EH (cell line): ENCODE measurements at places on chromosomes 6 and 20.

DNA sequence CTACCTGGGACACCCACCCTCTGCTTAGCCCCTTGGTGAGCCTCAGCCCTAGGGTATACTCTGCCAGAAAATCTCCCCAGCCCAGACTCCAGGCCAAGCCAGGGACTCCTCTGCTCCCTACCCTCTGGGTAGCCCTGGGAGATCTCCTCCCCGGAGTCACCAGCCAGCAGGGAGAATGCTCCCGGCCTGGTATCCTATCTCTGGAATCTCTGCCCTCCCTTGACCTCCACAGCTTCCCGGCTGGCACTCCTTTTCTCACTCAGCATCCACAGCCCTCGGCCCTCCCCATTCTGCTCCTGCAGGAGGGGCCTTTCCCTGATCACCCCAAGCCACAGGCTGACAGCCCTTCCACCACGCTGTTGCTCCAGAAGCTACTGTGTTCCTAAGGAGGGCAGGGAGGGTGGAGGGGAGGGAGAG lies 22.6 kb downstream of the NOL4L start:
- no peak for DNase-seq

- no peak for DNase-seq
Measured at GRCh38 chr6:106581468-106581867, 47.8 kb downstream of the RTN4IP1 start.

DNA sequence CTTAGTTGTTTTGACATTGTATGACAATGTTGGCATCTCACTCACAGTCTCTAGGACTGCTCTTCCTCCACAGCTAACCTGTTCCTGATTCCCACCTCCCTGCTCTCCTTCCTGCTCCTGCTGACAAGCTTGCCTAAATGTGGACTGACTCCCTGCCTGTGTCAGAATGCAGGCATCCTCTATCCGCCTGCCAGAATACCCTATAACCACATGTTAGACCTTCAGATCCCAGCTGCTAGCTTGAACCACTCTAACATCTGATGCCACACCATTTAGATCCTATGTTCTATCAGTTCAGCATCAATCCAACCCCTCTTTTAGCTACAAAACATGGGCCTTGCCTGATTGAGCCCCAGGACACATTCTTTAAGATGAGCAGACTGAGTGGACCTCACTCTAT lies 12.2 kb downstream of the FILIP1 start:
- peak; percentile 24 for DNase-seq

DNA sequence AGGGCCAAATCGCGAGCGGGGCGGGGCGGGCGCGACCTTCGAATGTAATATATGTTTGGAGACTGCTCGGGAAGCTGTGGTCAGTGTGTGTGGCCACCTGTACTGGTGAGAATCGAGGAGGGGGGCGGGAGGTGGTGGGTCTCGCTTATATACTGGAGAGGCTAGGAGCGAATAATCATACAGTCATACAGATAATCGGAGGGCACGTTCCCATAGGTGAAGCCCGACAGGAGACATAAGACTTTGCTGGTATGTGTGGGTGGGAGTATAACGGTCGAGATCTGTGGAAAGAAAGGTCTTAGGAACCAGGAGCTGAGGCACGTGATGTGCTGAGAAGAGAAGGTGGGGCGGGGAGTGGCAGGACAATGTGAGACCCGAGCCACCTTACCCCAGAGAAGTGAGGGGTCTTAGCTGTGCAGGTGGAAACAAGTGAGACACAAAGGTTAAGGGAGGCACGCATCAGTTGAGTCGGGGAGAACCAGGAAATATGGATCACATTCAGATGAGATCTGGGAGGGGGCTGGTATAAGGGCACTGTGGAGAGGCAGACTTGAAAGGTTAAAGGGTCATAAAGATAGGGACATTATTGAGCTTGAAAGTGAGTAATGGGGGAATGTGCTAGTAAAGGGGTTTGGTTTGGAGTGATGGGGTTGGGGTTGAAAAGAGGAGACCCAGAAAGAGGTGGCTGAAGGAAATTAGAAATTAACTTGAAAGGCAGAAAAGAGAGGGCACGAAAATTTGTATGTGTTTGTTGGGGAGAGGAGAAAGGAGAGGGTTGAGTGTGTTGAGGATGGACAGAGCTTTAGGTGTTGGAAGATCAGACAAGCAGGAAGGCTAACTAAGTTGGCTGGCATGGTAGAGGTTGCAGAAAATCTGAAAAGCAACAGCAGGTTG lies 589 bp downstream of the RNF5 start:
- DNase-seq, result no peak

DNA sequence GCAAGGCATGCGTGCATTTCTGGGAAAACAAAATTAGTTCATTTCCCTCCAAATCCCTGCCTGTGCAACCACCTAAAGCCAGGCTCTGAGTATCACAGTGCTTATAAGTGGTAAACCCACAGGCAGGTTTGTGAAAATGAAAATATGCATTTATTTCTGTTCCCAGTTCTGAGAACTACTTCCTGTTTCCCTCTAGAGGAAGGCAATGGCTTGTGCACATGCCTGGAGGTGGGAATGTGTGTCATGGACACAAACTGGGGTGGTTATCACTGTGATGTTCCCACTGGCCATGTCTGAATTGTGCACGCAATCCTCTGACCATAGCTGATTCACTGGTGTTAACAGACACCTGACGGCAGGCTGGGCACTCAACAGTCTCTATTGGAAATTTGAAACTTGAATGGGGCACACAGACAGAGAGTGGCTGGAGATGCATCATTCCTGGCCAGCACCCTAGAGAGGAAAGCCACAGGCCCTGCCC lies 26.3 kb downstream of the FAM110A start:
- peak; percentile 16 for DNase-seq

- peak; percentile 57 for DNase-seq
Measured at GRCh38 chr6:143559051-143559660, 47.6 kb upstream of the FUCA2 start.

GRCh38 chr20:20369250-20370093 lies 1.6 kb downstream of the INSM1 start:
- no peak for DNase-seq

DNA sequence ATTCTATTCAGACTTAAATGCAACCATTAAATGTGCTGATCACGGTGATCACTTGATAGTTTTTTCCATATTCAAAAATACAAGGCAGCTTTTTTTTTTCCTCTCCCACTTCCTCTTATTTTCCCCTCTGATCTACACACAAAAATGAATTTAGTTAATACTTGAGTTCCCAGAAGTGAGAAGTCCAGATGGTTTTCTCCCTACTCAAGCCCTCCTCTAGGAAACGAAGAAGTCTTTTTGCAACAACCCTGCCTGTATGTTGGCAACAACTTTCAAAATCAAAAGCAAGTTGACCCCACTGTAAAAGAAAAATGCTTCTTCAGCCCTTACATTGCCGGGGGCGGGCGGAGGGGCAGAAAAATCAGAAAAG lies 24.3 kb downstream of the ARHGAP18 start:
- DNase-seq, result no peak

GRCh38 chr6:33779290-33779689 lies 9.6 kb downstream of the LEMD2 start:
- DNase-seq, result no peak

GRCh38 chr6:107275330-107275865 lies 160.1 kb upstream of the BEND3 start:
- peak; percentile 10 for DNase-seq

DNA sequence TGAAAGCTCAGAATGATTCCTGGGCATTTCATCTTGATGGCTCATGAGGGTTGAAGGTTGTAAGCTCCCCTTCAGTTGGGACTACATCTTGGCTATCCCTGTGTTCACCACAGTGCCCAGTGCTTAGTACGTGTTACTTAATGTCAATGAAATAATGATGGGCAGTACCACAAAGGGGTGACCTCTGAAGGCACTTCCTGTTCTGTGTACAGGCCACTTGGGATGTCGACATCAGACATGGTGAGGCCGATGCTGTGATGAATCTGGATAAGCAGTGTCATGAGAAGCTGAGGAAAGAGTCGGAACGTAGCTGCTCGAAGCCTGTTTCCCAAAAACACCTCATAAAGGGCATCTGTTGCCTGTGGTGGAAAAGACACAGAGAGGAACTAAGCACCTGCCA lies 27.6 kb upstream of the RBL1 start:
- DNase-seq, result no peak

DNA sequence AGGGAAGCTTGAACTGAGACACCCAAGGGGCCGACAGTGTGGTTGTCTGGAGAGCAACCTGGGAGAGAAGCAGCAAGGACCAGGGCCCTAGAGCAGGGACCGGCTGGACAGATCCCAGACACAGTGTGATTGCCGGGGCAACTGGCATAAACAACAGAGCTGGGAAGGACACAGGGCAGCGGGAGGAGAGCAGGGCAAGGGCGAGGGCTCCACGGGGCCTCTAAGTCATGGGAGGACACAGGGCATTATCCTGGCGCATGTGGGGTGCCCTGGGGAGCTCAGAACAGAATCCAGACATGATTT lies 31.1 kb upstream of the CCR6 start:
- DNase-seq, result no peak

DNA sequence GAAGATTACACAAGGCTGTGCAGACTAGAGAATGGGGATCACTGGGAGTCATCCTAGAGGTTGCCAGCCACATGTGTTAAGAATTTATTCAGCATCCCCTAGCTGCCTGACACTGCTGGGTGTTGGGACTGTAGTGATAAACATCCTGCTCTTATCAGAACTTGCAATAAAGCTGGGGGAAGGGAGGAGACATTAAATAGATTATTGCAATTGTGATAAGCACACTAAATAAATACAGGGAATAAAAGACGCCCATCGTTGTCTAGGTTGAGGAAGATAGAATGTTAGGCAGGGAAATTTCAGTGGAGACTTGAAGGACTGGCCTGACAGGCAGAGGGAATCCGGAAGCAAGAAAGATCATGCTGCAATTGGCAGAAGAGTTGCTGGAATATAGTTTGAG lies 33.2 kb upstream of the TRAM2 start:
- no peak for DNase-seq

GRCh38 chr20:15942130-15942529 lies 631.1 kb downstream of the KIF16B start:
- DNase-seq, result peak; percentile 2

GRCh38 chr6:15957655-15958169 lies 171.2 kb upstream of the MYLIP start:
- no peak for DNase-seq

GRCh38 chr6:9564021-9564420 lies 850.9 kb downstream of the TFAP2A start:
- DNase-seq, result peak; percentile 62

GRCh38 chr6:134934793-134935485 lies 15.0 kb downstream of the ALDH8A1 start:
- peak; percentile 53 for DNase-seq

DNA sequence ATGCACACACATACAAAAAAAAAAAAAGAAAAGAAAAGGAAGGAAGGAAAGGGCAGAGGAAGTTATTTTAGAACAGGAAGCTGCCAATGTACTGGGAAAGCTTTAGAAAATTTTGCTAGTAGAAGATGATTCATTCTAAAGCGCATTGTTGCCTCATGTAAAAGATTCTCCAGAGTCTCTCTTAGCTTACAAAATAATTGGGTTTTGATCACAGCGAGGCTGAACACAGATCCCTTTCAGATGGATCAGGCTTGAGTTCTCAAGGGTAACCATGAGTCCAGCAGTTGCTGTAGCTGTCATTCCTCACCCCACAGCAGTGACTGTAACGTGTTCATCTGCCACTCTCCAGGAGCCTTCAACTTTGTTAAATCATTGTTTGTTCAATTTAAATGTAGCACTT lies 81.9 kb downstream of the PHACTR2 start:
- DNase-seq, result peak; percentile 38

DNA sequence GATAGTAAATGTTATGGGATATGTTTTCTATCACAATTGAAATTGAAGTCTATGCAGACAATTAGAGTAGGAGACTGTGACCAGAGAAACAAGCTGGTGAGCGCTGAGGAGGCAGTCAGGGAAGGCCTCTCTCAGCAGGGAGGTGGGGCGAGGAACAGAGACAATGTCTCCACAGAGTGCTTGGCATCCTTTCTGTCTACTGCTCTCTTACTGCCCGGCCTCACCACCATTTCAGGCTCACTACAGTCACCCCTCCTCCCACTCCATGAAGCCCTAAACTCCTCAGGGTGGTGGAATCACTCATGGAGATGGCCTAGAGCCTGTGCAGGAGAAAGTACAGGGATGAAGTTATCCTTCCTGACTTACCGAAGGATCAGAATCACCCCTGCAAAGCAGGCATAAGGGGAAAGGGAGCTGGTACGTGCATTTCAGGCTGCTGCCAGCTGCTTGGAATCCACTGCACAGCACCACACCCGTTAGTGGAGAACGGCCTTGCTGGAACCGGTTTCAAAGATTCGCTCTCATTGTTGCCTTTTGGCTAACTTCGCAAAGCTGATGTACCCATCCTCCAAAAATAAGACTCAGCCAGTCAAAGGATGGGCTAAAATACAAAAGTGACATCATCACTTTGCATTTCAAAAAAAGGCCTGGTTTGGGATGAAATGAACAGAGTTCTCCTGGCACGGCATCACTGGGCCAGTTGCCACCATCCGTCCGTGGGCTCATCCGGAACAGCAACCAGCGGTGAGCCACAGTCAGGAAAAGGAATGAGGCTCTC lies 67.3 kb downstream of the SLC22A23 start:
- DNase-seq, result peak; percentile 20

DNA sequence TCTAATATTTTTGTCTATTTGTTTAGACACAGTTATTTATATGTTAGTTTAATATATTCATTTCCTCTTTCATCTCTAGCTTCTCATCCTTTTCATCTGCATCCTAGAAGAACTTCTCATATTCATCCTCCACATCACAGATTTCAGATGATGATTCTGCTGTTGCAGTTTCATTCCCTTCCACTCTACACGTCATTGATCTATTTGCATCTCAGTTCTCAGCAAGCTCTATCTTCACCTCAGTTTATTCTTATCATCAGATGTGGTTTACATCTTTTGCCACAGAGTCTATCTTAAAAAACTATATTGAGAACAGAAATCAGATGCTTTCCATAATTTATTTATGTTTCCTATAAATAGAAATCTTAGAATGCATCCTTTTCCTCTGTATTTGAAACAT lies 13.3 kb downstream of the SLC2A12 start:
- no peak for DNase-seq

DNA sequence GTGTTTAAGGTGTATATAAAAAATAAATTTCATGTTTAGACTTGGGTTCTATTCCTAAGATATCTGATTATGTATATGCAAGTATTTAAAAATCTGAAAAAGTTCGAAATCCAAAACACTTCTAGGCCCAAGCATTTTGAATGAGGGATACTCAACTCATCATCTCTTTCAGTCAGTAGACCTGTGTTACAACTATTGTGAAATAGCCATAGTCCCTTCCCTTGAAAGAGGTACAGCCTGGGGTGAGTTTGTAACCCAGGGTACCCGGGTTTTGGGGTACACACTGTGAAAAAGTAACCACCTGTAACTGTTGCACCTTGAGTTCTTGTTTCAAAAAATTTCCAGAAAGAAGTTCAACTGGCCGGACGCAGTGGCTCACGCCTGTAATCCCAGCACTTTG lies 76.6 kb upstream of the DOK5 start:
- DNase-seq, result no peak
